ENCODE measurements at places on chromosomes 6 and 20.
A peak's percentile ranks its signal among the peaks of the same experiment; 100 is the strongest.

DNA sequence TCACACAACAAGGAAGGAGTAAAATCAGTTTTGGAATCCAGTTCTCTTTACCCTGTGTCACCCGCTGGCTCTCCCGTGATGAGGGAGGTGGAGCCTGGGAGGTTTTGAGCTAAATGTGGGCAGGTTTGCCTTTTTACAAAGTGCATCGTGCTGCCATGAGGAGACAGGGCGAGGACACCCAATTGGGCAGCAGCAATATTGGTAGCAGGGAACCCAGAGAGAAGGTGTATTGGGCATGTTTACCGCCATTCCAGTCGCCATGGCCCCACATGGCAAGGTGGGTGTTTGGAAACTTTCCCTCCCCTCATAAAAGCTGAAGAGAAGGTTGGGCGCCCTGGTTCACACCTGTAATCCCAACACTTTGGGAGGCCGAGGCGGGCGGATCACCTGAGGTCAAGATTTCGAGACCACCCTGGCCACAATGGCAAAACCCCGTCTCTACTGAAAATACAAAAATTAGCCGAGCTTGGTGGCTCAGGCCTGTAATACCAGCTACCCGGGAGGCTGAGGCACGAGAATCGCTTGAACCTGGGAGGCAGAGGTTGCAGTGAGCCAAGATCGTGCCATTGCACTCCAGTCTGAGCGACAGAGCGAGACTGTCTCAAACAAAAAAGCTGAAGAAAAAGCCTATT lies 3.5 kb upstream of the UBE2V1 start:
- no peak for DNase-seq
- peak overlapping the region; percentile 88 for H3K27ac ChIP-seq
- H3K4me1 ChIP-seq = peaks cover 38% of the 10 kb centered on the region
- peaks cover 7% of the 10 kb centered on the region for H3K36me3 ChIP-seq

- peak within 1 kb of the TSS; percentile 90 for H3K4me3 ChIP-seq
- H3K27ac ChIP-seq = peak within 1 kb of the TSS; percentile 94
- peak; percentile 96 for DNase-seq
These were observed at the start of gene ATP5F1E for GRCh38 chr20:59032023-59032712. ATP5F1E (minus strand) TSS chr20:59032335; CDS start chr20:59032251, 84 bp downstream.

- H3K4me1 ChIP-seq = no peaks in the 10 kb centered on the region
- H3K4me3 ChIP-seq = no peak overlapping the region
- DNase-seq = no peak
These were observed 42.0 kb upstream of the BCAS1 start for GRCh38 chr20:54112221-54112884.

- H3K36me3 ChIP-seq = no peaks in the 10 kb centered on the region
- no peak overlapping the region for H3K27ac ChIP-seq
- H3K4me1 ChIP-seq = no peaks in the 10 kb centered on the region
- no peaks in the 10 kb centered on the region for H3K27me3 ChIP-seq
These were observed 42.8 kb downstream of the KIAA0319 start for GRCh38 chr6:24603241-24603640.

- DNase-seq = no peak
- no peak overlapping the region for H3K27ac ChIP-seq
- H3K36me3 ChIP-seq = no peaks in the 10 kb centered on the region
- H3K4me3 ChIP-seq = no peak overlapping the region
- no peaks in the 10 kb centered on the region for H3K27me3 ChIP-seq
These were observed 25.2 kb downstream of the LCA5 start for GRCh38 chr6:79512014-79512413.

DNA sequence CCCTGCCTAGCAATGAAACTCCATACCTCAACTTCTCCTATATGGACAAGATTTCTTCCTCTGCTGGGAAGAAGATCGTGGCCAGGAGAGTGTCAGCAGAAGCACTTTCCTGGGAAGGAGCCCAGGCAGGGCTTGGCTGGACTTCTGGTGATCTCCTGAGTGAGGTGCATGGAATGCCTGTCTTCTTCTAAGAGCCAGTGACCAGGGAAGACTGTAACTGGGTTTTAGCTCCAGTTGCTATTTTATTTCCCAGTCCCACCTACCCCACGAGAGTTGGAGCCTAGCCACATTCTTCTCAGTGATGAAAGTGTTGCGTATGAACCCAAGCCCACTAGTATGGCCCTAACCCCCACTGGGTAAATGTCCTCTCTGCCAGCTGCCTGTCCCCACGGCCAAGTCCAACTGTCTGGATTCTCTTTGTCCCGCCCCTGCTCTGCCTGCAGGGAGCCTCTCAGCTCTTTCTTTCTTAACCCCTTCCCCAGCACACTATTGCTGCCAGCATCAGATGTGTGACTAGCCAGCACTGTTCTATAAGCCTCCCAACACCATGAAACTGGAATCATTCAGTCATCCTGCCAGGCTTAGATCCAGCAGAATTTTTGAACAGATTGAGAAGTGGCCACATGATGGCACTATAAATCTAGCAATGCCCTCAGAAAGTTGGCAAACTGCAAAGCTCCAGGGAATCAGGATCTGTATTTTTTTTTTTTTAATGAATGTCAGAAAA lies 69.8 kb upstream of the FAM184A start:
- DNase-seq = no peak
- no peaks in the 10 kb centered on the region for H3K27me3 ChIP-seq
- H3K4me1 ChIP-seq = peaks cover 62% of the 10 kb centered on the region
- peak overlapping the region; percentile 89 for H3K27ac ChIP-seq
- H3K4me3 ChIP-seq = peak overlapping the region; percentile 47

GRCh38 chr20:49665796-49666195 lies 47.9 kb downstream of the B4GALT5 start:
- no peak overlapping the region for H3K4me3 ChIP-seq
- peaks cover 3% of the 10 kb centered on the region for H3K27me3 ChIP-seq

DNA sequence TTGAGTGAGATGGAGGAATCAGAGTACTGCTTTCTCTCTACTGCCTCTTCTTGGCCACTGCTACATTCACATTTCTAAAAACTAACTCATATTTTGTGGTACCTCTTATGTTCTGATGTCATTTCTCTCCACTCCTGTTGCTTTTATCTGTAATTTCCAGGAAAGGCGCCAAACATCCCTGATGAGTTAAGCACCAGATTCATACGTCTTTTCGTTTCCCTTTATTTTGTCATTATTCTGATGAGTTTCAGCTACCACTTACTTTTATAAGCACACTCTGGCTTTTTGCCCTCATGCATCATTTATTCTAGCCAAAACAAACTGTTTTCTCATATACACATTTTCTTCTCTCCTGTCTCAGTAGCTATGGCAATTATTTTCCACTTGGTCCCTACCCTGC lies 680.0 kb downstream of the RNF144B start:
- no peak overlapping the region for H3K27ac ChIP-seq
- no peaks in the 10 kb centered on the region for H3K36me3 ChIP-seq
- DNase-seq = no peak
- H3K4me3 ChIP-seq = no peak overlapping the region
- H3K27me3 ChIP-seq = no peaks in the 10 kb centered on the region

GRCh38 chr6:56534680-56535419 lies 107.8 kb downstream of the DST start:
- H3K4me3 ChIP-seq = no peak overlapping the region
- no peaks in the 10 kb centered on the region for H3K27me3 ChIP-seq
- no peak for DNase-seq
- H3K27ac ChIP-seq = no peak overlapping the region
- no peaks in the 10 kb centered on the region for H3K36me3 ChIP-seq
- H3K4me1 ChIP-seq = no peaks in the 10 kb centered on the region

- H3K4me3 ChIP-seq = no peak overlapping the region
- no peaks in the 10 kb centered on the region for H3K4me1 ChIP-seq
- no peaks in the 10 kb centered on the region for H3K27me3 ChIP-seq
- H3K27ac ChIP-seq = no peak overlapping the region
- no peak for DNase-seq
- peaks cover 1% of the 10 kb centered on the region for H3K36me3 ChIP-seq
These were observed 20.2 kb downstream of the PRPH2 start for GRCh38 chr6:42702200-42702599.

GRCh38 chr6:147949981-147950622 lies 392.5 kb upstream of the SASH1 start:
- no peak overlapping the region for H3K27ac ChIP-seq
- H3K4me1 ChIP-seq = no peaks in the 10 kb centered on the region
- no peak for DNase-seq
- no peaks in the 10 kb centered on the region for H3K27me3 ChIP-seq
- H3K36me3 ChIP-seq = no peaks in the 10 kb centered on the region

- no peaks in the 10 kb centered on the region for H3K36me3 ChIP-seq
- DNase-seq = peak; percentile 38
- H3K4me1 ChIP-seq = peaks cover 5% of the 10 kb centered on the region
- H3K27me3 ChIP-seq = peaks cover 14% of the 10 kb centered on the region
- H3K4me3 ChIP-seq = no peak overlapping the region
- no peak overlapping the region for H3K27ac ChIP-seq
These were observed 19.0 kb downstream of the PXDC1 start for GRCh38 chr6:3732345-3733141.

GRCh38 chr20:34562641-34563040 lies 4.1 kb downstream of the MAP1LC3A start:
- peaks cover 7% of the 10 kb centered on the region for H3K4me1 ChIP-seq
- no peaks in the 10 kb centered on the region for H3K27me3 ChIP-seq
- H3K27ac ChIP-seq = no peak overlapping the region
- no peak for DNase-seq

- no peaks in the 10 kb centered on the region for H3K4me1 ChIP-seq
- no peak overlapping the region for H3K27ac ChIP-seq
These were observed 177.5 kb upstream of the MMS22L start for GRCh38 chr6:97460394-97461080.

DNA sequence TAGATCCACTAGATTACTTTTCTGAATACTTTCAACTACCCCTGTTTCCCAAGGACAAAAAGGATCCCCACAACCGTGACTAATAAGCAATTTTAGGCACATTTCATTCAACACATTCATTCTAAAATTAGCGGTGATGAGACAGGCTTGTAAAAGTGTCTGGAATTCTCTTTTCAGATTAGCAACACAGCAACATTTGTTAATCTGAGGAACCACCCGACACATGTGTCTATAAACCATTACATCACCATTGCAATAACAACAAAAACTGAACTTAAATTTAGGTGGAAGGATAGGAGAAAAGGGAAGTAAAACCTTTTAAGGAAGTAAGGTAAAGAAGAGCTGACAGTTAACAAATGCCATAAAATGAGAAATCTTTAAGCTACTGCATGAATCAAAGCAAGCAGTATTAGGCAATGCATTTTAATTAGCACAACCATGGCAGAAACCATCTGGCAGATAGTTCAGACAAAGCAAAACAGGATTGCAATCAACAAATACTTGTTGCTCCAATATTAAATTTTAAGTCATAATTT lies 49.1 kb downstream of the MAP3K7 start:
- H3K4me3 ChIP-seq = no peak overlapping the region
- no peak for DNase-seq
- no peak overlapping the region for H3K27ac ChIP-seq
- no peaks in the 10 kb centered on the region for H3K27me3 ChIP-seq

- no peak overlapping the region for H3K27ac ChIP-seq
- no peaks in the 10 kb centered on the region for H3K4me1 ChIP-seq
- peaks cover 3% of the 10 kb centered on the region for H3K27me3 ChIP-seq
These were observed 11.7 kb upstream of the DSN1 start for GRCh38 chr20:36785308-36785707.

- DNase-seq = no peak
- H3K4me3 ChIP-seq = peak overlapping the region; percentile 60
- H3K27me3 ChIP-seq = no peaks in the 10 kb centered on the region
- H3K36me3 ChIP-seq = peaks cover 24% of the 10 kb centered on the region
- H3K27ac ChIP-seq = peak overlapping the region; percentile 71
These were observed 73.2 kb downstream of the TRERF1 start for GRCh38 chr6:42378536-42378935.

GRCh38 chr6:138526822-138527235 lies 27.5 kb upstream of the NHSL1 start:
- peaks cover 14% of the 10 kb centered on the region for H3K27me3 ChIP-seq
- no peak overlapping the region for H3K27ac ChIP-seq
- H3K4me1 ChIP-seq = no peaks in the 10 kb centered on the region
- H3K36me3 ChIP-seq = no peaks in the 10 kb centered on the region
- no peak overlapping the region for H3K4me3 ChIP-seq
- no peak for DNase-seq

- no peak overlapping the region for H3K27ac ChIP-seq
- no peaks in the 10 kb centered on the region for H3K4me1 ChIP-seq
- no peaks in the 10 kb centered on the region for H3K36me3 ChIP-seq
- H3K4me3 ChIP-seq = no peak overlapping the region
- DNase-seq = no peak
These were observed 77.0 kb upstream of the MAP3K7 start for GRCh38 chr6:90663873-90664272.

GRCh38 chr20:32541323-32542258 lies 43.5 kb downstream of the NOL4L start:
- H3K27ac ChIP-seq = peak overlapping the region; percentile 98
- H3K4me1 ChIP-seq = peaks cover 59% of the 10 kb centered on the region
- H3K27me3 ChIP-seq = peaks cover 2% of the 10 kb centered on the region
- peaks cover 15% of the 10 kb centered on the region for H3K36me3 ChIP-seq

DNA sequence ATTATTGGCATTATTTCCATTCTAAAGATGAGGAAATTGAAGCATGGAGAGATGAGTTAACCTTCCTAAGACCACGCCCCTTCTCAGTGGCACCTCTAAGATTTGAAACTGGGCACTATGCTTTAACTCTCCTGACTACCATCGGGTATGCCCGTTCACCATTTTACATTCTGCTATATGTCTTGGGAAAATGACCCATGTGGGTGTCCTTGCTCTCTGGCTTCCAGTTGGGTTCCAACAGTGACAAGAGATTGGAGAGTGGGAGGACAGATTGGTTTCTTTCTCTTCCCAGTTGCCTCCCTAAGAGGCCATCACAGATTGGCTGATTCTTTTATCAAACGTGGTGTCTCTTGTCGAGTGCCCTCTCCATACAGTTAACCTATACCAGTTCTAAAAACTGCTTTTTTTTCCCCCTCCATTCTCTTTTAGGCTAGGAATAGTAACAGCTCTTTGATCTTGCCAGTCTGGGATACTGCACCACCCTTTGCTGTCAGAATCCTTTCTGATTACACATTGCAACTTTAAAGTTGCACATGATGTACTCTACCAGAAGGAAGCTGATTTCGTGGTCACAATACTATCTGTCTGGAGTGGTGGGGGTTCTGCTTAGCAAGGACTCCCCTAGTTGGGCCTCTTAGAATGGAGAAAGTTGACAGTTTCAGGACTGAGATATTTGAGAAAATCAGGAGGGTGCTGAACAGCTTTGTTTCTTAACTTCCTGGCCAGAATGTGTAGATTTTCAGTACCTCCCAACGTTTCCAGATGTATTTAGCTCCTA lies 88.0 kb upstream of the ELOVL5 start:
- no peaks in the 10 kb centered on the region for H3K36me3 ChIP-seq
- no peak overlapping the region for H3K4me3 ChIP-seq
- H3K27ac ChIP-seq = no peak overlapping the region

Data from activated T-helper 1 cell treated with anti-CD3 and anti-CD28 coated beads, Interleukin-12 subunit alpha, Interleukin-12 subunit beta, Interleukin-2, Interleukin-4 antibody, amounts not matched to agents 30 ng/mL and 10 ng/mL and 1 ng/mL, durations not matched to agents 14 hours and 24 hours and 36 hours (primary cell).